GM12892 (cell line): ENCODE measurements at places on chromosomes 5 and 9.

GRCh38 chr5:128949847-128950546 lies 15.3 kb upstream of the SLC27A6 start:
- DNase-seq, result no peak

GRCh38 chr9:108861464-108861863 lies 602 bp upstream of the ACTL7A start:
- DNase-seq, result no peak

DNA sequence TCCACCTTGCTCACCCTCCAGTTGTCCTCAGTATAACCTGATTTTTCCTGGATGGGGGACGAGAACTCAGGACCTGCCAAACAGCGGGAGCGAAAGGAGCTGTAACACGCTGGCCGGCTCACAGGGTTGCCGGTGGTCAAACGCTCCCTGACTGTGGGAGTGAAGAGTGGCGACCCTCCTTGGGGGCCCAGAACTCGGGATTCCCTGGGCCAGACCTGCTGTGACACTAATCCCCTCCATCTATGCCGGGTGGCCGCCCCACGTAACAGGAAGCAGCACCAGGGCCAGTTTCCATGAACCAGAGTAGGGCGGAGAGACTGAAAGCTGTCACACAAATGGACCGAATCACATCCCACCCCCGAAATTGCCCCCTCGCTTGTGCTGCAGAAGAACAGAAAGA lies 1809.2 kb upstream of the ACO1 start:
- DNase-seq, result no peak

DNA sequence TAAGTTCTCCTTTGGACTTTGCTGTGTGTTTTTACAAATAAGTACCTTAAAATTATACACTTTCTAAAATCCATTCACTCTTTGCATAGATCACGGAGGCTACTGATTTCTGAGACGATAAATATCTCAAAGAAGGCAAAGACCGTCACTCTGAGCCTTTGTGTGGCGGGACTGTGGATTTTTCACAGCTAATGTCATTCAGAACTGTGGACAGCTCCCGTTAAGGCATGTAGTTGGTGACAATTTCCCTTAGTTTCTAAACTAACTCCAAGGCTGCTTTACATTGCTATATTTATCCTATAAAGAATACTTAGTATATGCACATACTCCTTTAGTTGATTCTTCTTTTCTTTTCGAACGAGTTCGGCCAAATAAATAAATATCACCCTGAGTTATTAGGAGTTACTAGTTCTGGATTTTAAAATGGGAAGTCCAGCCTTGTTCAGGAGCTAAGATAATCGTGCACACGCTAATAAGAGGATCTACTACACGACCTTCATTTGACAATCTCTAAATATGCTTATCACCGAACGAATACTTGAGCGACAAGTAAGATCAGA lies 1.8 kb downstream of the HCN1 start:
- DNase-seq, result no peak

GRCh38 chr5:171355302-171355724 lies 32.3 kb upstream of the NPM1 start:
- peak; percentile 23 for DNase-seq

DNA sequence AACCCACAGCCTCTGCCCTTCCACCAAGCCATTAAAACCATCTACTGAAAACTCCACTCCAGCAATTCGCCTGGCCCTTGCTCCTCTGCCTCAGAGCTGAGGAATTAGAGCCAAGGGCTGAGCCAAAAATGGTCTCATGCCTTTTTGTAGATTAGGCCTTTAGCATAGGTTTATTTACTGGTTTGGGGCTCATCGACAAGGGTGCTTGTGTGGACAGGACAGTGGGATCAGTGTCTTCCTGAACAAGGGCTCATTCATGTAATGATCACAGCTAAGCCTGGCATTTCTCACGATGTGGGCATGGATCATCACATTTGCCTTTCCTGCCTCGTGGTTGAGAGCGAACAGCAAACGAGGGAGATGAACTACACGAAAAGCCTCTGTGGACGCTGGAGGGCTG lies 59.2 kb upstream of the PHF24 start:
- DNase-seq, result no peak

- DNase-seq, result no peak
Measured at GRCh38 chr5:141603923-141604717, 14.7 kb downstream of the DIAPH1 start.

DNA sequence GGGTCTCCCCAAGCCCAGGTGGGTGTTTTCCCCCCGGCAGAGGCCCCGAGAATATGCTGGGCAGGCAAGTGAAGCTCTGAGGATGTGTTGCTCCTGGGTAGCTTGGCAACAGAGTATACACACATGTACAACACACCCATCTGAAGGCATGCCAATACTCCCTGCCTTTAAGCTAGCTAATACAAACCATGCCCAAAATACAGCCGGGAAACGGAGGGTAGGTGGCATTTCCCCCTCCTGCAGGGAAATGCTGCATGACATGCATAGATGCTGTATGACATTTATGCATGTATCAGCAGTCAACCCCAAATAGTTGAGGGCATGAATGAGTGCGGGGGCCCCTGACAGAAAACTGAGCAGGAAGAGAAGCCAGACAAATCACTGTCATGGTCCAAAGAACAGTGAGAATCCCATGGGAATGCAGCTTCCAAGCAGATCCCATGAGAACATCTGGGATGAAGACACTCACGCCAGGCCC lies 614.1 kb downstream of the EBF1 start:
- DNase-seq, result no peak

DNA sequence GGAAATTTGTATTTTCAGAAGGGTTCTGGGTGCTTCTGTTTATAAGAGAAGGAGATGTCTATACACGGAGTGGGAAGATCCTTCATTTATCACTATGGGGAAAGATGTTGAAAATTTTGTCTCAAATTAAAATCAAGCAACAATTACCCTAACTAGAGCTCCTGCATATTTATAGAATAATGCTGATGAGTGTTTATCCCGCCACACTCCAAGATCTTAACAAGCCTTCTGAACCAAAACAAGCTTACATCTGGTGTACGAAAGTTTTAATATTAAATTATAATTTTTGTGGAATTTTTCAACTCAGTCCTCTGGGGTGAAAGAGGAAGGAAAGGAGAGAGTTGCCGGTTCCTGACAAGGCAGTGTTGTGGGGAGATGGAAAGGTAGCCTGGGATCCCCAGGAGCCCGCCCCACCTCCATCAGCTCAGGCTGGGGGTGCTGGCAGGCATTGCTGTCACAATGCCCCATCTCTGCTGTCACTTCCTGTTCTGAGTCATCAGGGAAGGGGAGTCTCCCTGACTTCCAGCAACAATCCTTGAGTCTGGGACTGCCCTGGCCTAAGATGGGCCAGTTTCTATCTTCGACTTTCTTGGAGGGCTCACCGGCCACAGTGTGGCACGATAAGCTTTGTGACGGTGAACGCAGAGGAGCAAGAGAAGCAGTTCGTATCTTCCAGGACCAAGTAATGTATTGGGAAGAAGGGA lies 64.5 kb downstream of the ERAP1 start:
- no peak for DNase-seq

DNA sequence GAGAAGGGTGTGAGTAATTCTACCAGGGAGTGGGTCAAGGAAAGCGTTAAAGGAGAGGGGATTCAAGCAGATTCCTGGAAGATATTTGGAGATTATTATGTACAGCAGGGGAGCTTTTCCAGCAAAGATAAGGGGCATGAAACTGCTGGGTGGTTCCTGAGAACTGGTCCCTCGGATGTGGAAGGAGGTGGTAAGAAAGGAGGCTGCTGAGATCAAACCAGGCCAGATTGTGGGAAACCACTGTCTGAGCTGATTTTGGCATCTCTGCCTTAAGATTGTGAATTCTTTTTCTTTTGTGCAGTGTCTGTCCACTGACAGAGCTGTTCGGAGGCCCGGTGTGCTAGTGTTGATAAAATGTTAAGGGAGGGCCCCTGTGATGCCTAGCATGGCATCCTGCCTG lies 45.4 kb downstream of the SNX30 start:
- no peak for DNase-seq

DNA sequence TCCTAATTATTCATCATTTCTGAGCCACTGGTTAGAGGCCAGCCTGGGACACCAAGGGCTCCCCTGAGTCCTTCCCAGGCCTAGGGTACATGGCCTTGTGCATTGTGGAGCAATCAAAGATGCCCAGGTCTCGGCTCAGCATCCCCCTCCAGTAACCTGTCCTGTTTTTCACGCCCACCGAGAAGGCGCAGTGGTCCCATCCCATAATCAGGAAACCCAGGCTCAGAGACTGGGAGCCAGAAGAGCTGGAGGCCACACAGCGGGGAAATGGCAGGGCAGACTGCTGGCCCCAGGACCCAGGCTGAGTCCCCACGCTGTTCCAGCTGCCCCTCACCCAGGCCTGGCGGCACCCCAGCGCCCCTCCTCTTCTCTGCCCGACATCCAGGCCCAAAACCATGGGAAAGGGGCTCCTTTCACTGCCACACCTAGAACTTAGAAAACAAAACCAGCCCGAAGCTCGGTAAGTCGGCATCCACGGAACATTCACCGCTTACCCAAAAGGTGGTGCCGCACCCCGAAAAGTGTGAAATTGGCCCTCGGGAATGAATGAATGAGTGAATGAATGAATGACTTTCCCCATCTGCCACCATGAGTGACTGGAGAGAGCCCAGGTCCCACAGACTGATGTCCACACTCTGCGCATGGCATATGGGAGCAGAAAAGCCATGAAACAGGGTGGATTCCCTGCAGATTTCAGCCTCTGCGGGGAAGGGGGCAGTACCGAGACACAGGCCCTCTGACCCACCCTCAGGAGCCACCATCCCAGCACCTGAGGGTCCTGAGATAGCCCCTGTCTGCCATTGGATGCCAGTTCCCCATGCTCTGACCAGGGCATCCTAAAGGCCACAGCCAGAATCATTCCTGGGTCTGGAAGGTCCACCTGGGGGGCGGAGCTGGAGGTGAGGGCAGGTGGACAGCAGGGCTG lies 132.5 kb downstream of the OLFM1 start:
- DNase-seq, result no peak

DNA sequence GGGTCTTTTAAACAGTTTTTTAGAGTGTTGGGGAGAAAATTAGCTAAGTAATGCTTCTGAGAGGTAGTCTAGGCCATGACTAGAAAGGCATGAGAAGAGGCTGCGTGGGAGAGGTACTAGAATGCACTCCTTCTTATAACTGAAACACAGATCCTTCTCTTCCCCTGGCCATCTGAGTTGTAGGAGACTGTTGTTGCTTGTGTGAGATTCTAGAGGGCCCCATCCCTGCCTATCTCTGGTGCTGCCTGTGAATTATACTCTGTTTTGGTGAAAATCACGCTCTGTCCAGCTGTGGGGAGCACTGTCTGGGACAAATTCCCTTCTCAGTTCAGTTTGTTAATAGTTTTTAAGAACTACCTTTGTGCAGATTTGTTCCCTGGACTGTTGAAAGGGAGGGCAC lies 37.5 kb downstream of the MAP1B start:
- no peak for DNase-seq

DNA sequence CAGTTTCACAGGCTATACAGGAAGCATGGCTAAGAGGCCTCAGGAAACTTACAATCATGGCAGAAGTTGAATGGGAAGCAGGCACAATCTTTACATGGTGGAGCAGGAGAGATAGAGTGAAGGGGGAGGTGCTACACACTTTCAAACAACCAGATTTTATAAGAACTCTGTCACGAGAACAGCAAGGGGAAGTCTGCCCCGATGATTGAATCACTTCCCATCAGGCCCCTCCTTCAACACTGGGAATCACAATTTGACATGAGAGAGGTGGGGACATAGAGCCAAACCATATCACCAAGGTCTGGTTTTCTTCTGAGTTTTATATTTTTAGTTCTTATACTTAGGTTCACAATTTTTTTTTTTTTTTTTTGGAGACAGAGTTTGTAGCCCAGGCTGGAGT lies 16.1 kb downstream of the ZCCHC9 start:
- no peak for DNase-seq

- no peak for DNase-seq
Measured at GRCh38 chr9:14313378-14313940, 482 bp downstream of the NFIB start.

GRCh38 chr9:80934095-80934494 lies 755.3 kb downstream of the TLE1 start:
- no peak for DNase-seq

- no peak for DNase-seq
Measured at GRCh38 chr5:146586752-146587151, 70.8 kb upstream of the GPR151 start.

GRCh38 chr9:83526901-83527300 lies 11.3 kb downstream of the FRMD3 start:
- DNase-seq, result no peak

GRCh38 chr9:4588721-4589120 lies 73.4 kb upstream of the PLPP6 start:
- no peak for DNase-seq

DNA sequence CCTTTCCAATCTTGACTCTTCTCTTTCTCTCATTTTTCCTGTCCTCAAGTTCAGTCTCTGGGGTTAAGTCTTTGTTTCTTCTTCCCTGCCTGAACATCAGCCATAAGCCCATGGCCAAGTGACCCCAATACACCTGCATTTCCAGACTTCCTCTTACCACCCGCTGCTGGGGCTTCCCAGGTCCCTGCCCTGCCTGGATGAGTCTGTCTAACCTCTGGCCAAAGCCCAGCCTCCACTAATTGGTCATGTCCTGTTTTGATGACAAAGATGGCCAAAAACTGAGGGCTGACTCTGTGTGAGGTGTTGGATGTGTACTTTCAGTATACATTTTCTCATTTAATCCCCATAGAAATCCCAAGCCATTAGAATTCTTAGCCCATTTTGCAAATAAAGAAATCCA lies 47.3 kb downstream of the SH3TC2 start:
- no peak for DNase-seq
